CD14-positive monocyte (primary cell): ENCODE measurements at places on chromosomes 6 and 20. TPM values are rescaled to one million over a fixed set of nuclear protein-coding genes. Genes with fewer than 3 reads are reported as not detected.

KIF25 gene
- not detected for polyA plus RNA-seq

SH3BGRL2 gene
- 0.30 TPM for polyA plus RNA-seq

SLC22A3 gene
- polyA plus RNA-seq: not detected

BNIP5 gene
- not detected for polyA plus RNA-seq

HLA-DMB gene
- 726 TPM for polyA plus RNA-seq

NR2E1 gene
- polyA plus RNA-seq: not detected in 2 replicates

PDYN gene
- not detected for polyA plus RNA-seq

SEC23B gene
- 68.4 TPM for polyA plus RNA-seq

TOX2 gene
- polyA plus RNA-seq: 0.47 TPM

ANGPT4 gene
- 0.07 and 0.08 TPM in 2 replicates for polyA plus RNA-seq

MOXD1 gene
- polyA plus RNA-seq: not detected in 2 replicates

PLCB4 gene
- polyA plus RNA-seq: not detected in 2 replicates

KCNK5 gene
- polyA plus RNA-seq: not detected

CD93 gene
- 52.7 and 170 TPM in 2 replicates for polyA plus RNA-seq

DNA sequence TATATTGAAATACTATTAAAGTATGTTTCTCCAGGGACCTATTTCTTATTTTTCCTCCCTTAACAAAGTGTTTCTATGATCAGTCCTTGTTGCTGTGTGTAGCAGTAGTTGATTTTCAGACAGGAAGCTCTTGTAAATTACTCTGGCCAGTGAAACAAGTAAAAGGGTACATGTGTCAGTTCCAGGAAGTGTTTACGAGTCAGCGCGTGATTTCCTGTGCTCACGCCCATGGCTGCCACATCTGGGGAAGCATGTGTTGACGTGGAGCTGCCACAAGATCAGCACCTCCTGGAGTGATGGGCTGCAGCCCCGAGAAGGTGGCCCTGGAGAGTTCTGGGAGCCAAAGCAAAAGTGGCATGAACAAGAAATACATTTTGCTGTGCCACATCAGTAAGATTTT is 38.6 kb upstream of the GGTLC1 start:
- peak; percentile 19 for DNase-seq

- peak; percentile 25 for DNase-seq
These were observed 59.2 kb downstream of the SNRNP48 start for GRCh38 chr6:7649037-7649810.

- no peak for DNase-seq
These were observed 120.8 kb upstream of the SSTR4 start for GRCh38 chr20:22914291-22914690.

DNA sequence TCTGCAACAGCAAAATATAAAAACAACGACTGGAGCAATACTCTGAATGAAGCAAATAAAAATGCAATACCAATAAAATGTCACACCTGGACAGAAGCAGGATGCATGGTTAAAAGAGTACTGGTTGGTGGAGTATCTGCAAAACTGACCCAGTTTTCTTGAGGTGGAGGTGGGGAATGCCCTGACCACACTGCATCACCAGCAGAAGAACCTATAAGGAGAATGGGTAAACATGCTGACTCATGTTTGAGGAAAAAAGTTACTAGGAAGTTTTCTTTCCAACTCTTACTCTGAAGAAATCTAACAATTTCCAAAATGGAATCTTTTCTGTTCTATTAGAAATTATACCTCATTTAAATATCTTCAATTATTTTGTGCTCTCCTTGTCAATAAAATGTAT is 43.6 kb downstream of the REPS1 start:
- no peak for DNase-seq

- no peak for DNase-seq
These were observed 187.2 kb downstream of the FOXC1 start for GRCh38 chr6:1796706-1797529.

DNA sequence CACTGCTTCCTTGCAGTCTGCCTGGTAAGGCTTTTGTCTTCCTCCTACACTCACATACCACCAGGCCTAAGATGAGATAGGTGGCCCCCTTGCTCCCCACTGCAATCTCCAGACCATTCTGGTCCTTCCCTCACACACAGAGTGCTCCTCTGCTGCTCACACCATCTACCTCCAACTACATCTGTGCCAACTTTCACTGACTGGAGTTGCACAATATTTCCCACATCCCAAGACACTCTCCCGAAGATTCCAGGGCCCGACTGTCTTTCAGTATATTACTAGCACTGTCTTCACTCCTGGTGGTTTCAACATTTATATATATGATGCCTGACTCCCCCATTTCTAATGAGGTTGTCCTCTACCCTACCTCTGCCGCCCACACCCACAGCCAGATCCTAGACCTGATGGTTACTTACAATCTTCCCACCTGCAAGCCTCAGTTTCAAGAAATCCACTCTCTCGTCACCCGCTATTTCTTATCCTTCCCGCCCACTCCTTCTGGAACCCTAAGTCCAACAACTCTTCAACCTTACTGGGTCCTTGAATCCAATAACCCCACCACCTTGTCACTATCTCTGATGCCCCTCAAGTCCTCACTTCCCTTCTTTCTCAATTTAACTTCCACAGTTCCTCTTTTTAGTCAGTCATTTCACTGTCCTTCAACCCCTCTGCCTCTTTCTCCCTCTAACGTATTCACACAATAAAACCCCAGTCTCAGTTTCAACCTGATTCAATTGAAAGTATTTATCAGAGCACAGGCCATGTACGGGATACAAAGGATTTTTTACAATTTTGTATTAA is 21.6 kb downstream of the RALGAPA2 start:
- peak; percentile 40 for DNase-seq

DNA sequence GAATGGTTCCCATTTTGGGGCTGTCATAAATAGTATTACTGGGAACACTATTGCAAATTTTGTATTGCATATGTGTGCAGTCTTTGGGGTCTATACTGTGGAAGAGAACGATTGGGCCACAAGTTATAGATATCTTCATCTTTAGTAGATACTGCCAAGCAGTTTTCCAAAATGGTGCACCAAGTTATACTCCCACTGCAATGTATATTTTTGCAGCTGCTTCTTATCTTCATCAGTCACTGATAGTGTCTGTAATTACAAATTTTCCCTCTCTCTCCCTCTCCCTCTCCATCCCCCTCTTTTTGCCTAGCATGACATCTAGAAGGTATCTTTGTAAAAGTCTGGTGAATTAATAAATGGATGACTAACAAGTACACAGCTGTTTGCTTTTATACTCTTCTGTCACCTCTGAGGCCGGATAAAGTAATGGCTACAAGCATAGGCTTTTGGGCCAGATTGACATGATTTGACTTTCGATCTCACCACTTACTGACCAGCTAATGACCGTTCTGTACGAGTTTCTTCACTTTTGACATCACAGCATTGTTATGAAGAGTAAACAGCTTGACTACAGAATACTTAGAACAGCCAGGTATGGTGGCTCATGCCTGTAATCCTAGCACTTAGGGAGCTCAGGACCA is 113.3 kb upstream of the SLC2A12 start:
- DNase-seq: no peak

DNA sequence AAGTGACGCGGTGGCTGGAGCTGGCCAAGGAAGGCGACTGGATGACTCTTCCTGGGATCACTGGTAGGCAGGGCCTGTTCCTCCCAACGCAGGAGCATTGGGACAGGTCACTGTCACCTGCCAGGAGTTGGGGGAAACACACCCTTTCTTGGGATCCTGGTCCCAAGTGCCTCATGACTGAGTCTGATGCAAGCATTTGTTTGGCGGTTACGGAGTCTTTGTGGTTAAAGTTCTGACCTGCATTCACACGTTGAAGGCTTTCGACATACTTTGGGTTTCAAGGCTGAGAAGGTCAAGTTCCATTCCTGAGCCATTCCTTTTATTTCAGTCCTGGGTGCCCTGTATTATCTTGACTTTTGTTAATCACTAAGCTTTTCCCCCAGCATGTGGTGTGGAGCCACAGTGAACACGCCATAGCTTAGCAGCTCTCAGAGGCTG is 6.0 kb downstream of the PNLDC1 start:
- peak; percentile 10 for DNase-seq

DNA sequence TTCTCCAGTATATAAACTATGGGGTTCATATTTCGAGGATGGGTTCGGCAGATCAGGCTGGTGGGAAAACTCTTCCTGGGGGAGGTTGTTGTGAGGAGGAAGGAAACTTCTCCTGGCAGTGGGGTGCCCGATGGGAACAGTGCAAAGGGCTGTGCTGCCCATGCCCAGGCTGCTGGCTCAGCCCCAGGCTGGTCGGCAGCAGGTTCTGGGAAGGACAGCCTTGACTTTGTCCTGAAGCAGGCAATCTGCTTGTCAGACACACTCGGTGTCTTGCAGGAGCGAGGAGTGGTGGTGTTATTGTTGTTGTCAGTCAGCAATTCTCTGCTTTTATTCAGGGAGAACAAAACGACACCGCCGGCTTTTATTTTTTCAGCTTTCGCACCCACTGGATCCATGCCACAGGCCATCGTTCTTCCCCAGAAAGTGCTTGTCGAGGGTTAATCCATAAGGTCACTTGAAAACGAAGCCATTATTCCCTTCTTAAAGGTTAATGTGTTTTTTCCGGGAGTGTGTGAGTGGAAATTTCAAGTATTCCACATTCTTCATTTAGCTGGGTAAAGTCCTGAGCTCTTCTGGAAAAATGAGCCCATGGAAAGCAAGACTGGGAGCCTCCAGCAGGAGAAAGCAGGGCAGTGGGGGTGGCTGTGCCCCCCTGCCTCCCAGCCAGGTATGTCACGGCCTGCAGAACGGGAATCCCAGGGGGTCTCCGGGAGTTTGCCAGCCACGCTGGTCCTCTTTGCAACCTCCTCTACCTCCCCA is 57.0 kb upstream of the STX16 start:
- DNase-seq: no peak

GRCh38 chr20:38178065-38178491 is 13.0 kb upstream of the TGM2 start:
- peak; percentile 94 for DNase-seq

- no peak for DNase-seq
These were observed 129.0 kb downstream of the CEP57L1 start for GRCh38 chr6:109224107-109224875.

- no peak for DNase-seq
These were observed 527.6 kb downstream of the CDKAL1 start for GRCh38 chr6:21061892-21062291.

DNA sequence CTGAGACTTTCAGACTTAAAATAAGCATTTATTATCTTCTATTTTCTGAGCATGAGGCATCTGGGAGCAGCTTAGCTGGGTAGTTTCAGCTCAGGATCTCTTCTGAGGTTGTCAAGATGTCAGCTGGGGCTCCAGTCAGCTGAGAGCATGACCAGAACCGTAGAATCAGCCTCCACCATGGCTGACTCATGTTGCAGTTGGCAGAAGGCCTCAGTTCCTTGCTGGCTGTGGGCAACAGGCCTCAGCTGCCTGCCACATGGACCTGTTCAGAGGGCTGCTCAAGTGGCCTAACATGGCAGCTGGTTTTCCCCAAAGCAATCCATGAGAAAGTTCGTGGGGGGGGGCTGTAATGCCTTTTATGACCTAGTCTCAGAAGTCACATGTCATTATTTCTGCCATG is 142.3 kb downstream of the LY86 start:
- peak; percentile 48 for DNase-seq

DNA sequence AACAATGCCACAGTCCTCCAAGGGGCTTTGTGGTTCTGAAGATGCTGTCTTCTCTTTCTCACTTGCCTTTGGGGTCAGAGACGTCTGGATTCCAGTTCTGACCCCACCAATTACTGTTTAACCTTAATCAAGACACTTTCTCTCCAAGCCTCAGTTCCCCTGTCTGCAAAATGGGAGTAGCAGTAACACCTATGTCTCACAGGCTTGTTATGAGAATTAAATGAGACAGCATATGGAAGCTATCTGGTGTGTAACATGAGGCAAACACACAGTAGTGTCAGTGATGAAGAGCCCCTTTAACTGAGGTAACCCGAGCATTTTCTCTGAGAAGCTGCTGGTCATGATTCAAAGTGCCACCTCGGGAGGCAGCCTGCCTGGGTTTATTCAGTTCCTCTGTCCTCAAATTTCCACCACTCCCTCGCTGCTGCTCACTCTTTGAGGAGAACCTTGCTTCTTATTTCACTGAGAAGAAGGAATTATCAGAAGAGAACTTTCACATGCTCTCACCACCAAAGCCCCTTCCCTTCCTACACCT is 11.7 kb downstream of the PPIL1 start:
- no peak for DNase-seq

DNA sequence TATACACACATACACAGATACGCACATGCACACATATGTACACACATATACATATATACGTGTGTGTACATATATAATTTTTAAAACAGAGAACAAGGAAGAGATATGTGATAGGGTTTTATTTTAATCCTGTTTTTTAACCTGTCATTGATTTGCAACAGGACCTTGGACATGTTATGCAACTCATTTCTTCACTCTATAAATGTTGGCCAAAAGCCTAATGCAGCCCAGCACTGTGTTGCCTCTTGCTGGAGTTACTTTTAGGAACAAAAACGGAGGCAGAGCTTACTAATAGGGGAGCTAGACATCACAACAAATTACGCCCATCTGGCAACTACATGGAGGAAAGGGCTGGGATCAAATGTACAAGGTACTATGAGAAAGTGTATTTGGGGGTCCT is 179.9 kb upstream of the TAB2 start:
- DNase-seq: no peak

- DNase-seq: no peak
These were observed 37.2 kb downstream of the CPXM1 start for GRCh38 chr20:2763186-2763585.

DNA sequence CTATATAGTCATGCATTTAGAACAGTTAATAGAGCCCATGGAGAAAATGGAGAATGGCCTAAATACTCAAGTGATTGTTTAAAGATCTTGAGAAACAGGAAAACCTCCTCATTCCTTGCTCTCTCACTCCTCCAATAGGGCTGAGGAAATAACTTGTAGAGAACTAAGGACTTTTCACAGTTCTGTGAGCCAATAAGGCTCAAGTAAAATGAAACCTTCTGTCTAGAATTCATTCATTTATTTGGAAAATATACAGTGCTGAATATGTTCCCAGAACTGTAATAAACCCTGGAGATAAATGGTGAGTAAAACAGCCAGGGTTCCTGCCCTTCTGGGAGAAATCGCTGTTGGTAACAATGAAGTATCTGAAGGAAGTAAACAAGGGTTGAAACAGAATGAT is 35.3 kb downstream of the ELOVL2 start:
- DNase-seq: no peak

- DNase-seq: no peak
These were observed 1.0 kb upstream of the NXT1 start for GRCh38 chr20:23349338-23350195.

DNA sequence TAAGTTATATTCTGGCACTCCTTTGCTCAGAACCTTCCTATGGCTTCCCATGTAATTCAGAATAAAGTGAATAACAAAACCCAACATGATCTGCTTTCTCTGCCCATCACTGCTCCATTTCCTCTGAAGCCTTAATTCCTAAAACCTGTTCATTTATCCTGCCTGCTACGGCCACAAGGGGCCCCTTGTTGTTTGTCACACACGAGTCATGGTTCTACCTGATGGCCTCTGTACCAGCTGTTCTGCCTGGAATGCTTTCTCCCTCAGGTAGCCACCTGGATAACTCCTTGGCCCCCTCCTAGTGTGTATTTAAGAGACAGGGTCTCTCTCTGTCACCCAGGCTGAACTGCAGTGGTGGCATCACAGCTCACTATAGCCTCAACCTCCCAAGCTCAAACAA is 26.8 kb downstream of the ERGIC3 start:
- no peak for DNase-seq

- no peak for DNase-seq
These were observed 98.0 kb upstream of the LAMP5 start for GRCh38 chr20:9416421-9416820.
